ENCODE measurements at places on chromosomes 6 and 20.
A peak's percentile ranks its signal among the peaks of the same experiment; 100 is the strongest.

GRCh38 chr6:127891731-127892326 is 9.0 kb downstream of the THEMIS start:
- no peak for DNase-seq

- no peak for DNase-seq
Observed at GRCh38 chr6:53694810-53695394, 29.3 kb upstream of the KLHL31 start.

DNA sequence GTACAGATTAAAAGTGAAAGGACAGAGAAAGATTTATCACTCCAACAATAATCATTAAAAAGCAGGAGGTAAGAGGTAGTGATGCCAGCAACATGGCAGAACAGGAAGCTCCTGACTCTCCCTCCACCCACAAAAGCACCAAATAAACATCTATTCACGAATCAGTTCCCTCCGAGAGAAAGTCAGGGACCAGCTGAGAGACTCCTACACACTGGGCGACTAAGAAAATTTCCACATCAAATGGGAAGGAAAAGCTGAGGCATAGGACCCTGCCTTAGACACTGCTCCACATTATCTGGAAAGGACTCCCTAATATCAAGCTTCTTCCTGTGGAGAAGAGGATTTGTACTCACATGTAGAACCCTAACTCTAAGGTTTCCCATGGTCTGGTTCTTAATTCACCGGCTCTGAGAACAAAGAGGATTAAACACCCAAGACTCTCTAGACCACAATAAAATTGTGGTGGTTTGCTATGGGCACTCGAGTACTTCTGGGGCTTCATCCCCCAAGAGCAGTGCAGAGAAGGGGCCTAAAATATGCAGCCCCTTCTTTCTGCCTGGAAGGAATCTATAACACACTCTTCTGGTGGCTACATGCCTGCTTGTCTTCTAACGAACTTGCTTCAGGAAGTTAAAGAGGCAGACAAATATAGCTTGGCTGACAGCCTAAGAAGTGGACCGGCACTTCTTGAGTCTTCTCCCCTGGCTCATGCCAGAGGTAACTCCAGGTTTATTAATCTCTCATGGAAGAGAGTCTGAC is 29.4 kb upstream of the ASF1A start:
- DNase-seq, result no peak

DNA sequence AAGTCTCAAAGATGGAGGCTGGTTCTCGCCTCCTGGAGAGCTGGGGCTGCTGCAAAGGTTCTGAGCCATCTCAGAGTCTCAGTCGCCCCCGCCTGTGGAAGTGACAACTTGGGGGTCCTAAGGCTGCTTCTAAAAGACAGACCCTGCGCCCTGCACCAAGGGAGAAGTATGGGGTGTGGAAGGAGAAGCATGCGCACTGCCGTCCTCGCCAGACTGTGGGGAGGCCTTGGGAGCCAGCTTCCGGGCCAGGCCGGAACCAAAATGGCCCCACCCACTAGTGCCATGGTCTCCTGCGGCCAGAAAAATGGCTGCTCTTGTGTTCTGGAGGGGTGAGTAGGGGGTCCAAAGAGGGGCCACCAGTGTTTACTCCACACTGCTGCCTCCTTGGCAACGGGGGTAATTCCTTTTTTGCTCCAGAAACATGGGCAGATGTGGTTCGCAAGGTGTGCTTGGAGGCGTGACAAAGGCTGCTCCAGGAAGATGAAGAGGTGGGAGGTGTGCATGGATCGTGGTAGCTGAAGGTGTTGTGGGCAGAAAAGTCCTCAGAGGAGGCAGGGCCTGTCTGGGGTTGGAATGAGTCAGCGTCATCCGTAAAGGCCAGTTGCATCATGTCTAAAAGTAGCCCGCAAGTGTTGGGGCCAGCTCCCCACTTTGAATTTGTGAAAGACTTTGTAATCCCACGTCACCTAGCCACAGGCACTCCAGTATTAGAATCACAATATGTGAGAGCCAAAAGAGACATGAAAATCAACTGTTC is 329.8 kb upstream of the SOX4 start:
- DNase-seq, result peak; percentile 98

GRCh38 chr6:114740547-114740946 is 397.7 kb upstream of the HS3ST5 start:
- no peak for DNase-seq

DNA sequence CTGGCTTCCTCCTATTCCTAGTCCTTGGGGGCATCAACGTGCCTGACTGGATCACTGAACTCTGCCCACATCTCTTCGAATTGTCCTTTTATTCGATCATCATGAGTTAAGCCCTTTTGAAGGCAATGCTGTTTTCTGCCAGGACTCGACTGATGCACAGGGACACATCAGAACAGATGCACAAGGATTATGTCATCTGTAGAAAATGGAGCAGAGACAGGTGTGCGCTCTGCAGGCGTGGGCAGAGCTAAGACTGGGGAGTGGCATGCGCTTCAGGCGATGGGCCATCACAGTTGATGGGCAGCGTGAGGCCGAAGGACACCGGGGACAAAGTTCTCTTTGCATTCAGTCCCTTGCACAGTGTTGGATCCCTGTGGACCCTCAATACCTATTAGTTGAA is 13.1 kb downstream of the GABRR1 start:
- no peak for DNase-seq

- DNase-seq, result no peak
Observed at GRCh38 chr6:17446713-17447112, 53.3 kb downstream of the CAP2 start.

- no peak for DNase-seq
Observed at GRCh38 chr20:43746344-43747137, 19.7 kb upstream of the GTSF1L start.

DNA sequence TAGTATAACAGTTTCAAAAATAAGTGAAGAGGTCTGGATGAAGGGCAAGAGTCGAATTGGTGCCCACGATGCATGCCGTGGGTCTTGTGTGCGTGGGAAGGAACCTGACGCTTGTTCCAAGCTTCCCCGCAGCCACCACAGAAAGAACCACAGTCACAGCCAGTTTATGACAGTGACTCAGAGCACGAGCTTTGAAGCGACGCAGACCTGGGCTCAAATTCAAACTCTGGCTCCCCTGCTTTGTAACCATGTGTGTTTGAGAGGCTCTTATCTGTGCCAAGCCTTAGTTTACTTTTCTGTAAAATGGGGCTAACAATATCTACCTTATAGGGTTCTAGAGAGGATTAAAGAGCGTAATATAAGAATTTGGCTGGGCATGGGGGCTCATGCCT is 65.5 kb downstream of the SYNJ2 start:
- no peak for DNase-seq

DNA sequence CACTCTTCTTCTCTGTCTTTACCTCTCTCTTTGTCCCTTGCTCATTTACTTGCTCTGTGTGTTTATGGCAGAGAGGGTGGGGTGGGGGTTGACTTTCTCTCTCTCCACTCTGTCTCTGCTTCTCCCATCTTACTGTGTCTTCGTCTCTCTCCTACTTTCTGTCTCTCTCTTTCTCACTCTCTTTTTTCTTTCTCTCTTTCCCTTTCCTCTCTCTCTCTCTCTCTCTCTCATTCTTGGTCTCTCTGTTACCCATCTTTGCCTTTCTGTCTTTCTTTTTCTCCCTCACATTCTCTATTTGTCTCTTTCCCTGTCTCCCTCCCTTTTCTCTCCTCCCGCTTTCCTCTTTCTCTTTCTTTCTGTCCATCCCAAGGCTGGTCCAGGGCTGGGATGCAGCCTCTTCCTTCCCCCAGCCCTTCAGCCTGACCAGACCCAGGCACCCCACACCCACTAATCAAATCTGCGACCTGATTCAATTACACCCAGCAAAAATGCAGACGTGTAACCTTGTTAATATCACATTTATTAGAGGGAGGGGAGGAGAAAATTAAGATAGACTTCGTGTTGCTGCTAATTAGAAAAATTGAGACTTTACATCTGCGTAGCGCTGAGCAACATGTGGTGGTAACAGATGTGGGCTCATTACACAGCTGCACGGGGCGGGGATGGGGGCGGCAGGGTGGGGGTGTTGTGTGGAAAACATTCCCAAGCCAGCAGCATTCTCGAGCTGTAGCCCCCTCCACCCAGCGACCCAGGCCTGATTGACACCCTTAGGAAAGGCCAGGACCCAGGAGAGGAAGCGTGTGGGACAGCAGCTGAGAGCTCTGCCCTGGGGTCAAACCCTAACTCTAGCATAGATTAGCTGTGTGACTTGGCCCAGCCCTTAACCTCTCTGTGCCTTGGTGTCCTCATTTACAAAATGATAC is 124.9 kb upstream of the MAFB start:
- DNase-seq, result no peak

- no peak for DNase-seq
Observed at GRCh38 chr20:17326096-17326495, 99.3 kb downstream of the PCSK2 start.

All from epithelial cell of esophagus (primary cell).